Activated CD4-positive, alpha-beta T cell treated with anti-CD3 and anti-CD28 coated beads, Interleukin-2, amount 50 U/mL, for 16 hours (primary cell): ENCODE measurements at places on chromosomes 7 and 10.

DNA sequence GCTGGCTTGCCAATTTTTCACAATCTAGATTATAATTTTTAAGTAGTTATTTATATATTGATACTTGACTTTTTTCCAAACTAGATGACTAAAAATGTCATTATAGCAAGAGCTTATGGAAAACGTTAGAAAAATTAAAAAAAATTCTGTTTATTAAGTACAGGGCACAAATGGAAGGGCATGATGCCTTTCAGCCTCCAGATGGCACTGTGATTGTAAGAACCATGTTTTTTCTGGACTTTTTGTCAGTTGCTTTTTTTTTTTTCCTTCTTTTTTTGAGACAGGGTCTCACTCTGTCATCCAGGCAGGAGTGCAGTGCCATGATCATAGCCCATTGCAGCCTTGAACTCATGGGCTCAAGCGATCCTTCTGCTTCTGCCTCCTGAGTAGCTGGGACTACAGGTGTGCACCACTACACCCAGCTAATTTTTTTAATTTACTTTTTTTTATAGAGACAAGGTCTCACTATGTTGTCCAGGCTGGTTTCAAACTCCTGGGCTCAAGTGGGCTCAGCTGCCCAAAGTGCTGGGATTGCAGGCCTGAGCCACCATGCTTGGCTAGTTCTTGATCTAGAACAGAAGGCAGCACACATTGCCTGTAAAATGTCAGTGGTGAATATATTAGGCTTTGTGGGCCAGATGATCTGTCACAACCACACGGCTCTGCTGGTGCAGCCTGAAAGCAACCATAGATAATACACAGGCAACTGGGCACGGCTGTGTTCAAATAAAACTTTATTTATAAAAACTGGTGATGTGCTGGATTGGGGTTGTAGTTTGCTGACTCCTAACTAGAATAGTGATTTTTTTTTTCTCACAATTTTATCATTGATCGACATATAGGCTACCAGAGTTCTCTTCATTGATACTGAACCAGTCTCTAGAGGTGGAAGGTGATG lies 27.4 kb downstream of the UCMA start:
- no peak for DNase-seq

GRCh38 chr10:98589691-98590090 lies 143.0 kb upstream of the HPS1 start:
- DNase-seq: no peak

- DNase-seq: no peak
These were observed 439.1 kb upstream of the MGMT start for GRCh38 chr10:129027906-129028305.

DNA sequence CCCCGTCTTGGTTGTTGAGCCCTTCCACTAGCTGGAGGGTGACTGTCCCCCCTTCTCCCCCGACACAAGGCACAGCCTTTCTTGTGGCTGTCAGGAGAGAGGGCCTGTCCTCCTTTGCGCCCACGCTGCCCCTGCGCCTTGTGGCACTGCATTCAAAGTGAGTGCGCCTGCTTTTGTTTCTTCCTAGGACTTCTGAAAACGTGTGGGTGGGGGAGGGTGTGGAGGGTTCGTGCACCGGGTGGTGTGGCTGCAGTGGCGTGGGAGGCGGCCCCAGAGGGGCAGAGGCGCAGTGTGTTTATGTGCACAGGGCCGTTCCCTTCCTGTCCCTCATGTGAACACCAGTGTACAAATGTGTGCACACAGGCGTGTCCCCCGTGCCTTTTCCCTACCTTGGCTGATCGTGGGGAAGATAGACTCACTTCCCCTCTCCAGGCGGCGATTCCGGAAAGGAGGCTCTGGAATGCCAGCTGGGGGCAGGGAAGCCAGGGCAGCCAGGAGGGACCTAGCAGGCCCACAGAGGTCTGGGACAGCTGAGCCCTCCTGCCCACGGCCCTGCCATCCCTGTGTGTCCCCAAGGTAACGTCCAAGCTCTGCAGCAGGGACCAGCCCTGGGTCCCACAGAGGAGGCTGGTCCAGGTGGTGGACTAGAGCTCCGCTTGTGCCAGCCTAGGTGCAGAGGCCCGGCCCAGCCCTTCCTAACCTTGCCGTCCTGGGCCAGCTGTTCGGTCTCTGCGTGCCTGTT lies 88.8 kb downstream of the LHPP start:
- DNase-seq: no peak

GRCh38 chr10:5023177-5023805 lies 19.6 kb upstream of the AKR1C2 start:
- DNase-seq: no peak

DNA sequence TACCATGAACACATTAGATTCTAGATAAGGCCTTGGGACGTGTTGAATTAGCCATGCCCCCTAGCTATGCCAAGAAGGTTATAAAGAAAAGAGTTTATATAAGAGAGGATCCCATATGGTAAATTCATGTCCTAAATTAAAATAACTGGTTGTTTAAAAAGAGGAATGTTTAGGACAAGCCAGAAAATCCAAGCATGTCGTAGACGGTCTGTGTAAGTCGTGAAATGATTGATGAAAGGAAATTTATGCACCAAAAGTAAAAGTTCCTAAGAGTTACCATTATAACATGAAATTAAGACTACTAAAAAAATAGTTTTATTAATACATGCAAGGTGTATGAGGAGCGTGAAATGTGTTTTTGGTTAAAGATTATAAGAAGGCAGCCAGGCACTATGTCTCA lies 624.9 kb downstream of the ARL4A start:
- no peak for DNase-seq

DNA sequence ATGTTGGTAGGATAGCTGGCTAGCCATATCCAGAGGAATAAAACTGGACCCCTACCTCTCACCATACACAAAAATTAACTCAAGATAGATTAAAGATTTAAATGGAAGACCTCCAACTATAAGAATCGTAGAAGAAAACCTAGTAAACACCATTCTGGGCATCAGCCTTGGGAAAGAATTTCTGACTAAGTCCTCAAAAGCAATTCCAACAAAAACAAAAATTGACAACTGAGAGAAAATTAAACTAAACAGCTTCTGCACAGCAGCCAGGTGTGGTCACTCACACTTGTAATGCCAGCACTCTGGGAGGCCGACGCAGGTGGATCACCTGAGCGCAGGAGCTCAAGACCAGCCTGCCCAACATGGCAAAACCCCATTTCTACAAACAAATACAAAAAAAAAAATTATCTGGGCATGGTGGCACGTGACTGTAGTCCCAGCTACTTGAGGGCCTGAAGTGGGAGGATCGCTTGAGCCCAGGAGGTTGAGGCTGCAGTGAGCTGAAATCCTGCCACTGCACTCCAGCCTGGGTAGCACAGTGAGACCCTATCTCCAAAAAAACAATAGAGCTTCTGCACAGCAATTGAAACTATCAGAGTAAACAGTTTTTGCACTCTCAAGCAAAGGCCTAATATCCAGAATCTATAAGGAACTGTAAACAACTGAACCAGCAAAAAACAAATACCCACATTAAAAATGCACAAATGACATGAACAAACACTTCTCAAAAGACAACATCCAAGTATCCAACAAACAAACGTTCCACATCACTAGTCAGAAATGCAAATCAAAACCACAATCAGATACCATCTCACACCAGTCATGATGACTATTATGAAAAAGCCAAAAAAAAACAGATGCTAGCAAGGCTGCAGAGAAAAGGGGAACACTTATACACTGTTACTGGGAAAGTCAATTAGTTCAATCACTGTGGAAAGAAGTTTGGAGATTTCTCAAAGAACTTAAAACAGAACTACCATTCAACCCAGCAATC lies 4.8 kb downstream of the CRPPA start:
- no peak for DNase-seq

DNA sequence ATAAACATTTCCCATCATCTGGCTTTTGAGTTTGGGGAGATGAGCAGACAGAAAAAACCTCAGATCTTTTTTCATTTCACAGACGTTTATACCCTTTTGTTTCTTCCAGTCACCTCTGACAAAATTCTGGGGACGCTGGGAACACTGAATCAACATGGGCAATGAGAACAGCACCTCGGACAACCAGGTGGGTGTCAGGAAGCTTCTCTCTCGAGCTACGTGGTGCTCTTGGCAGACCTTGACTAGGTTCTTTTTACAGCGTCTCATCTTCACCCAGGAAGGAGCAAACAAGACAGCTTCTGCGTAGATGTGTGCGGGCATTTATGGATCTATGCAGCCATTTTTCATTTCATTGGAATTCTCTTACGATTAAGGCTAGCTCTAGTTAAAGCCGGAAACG lies 32.9 kb downstream of the TACC2 start:
- no peak for DNase-seq

- DNase-seq: no peak
These were observed 57.5 kb upstream of the SP4 start for GRCh38 chr7:21370283-21370982.

DNA sequence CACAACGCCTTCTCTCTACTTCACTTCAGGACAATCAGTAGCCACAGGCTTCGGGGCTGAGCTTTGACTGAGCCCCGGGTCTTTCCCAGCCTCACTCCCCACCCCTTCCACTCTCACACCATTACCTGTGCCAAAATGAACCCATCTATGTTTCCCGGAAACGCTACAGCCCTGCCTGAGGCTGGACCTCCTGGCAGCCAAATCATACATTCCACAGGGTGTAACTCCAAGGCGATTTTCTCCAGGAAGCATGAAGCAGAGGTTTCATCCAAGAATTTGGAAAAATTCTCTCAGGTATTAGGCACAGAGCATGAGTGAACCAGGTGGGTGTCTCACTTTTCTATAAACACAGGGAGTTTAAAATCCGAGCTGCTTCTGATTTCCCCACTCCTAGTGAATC lies 286.3 kb downstream of the TNS3 start:
- DNase-seq: no peak
